ENCODE measurements at places on chromosomes 11 and 22. TPM values are rescaled to one million over a fixed set of nuclear protein-coding genes. Genes with fewer than 3 reads are reported as not detected.

- H3K27ac ChIP-seq, result peak overlapping the region; percentile 29
- H3K4me1 ChIP-seq, result peaks cover 81% of the 10 kb centered on the region
- H3K4me3 ChIP-seq, result no peak overlapping the region
- DNase-seq, result no peak
- no peaks in the 10 kb centered on the region for H3K36me3 ChIP-seq
These were observed 14.5 kb downstream of the USP2 start for GRCh38 chr11:119366690-119367620.

- no peak overlapping the region for H3K4me3 ChIP-seq
- no peaks in the 10 kb centered on the region for H3K36me3 ChIP-seq
- DNase-seq, result no peak
- H3K27me3 ChIP-seq, result peaks cover 6% of the 10 kb centered on the region
- H3K27ac ChIP-seq, result no peak overlapping the region
- H3K4me1 ChIP-seq, result no peaks in the 10 kb centered on the region
These were observed 799.4 kb upstream of the TENM4 start for GRCh38 chr11:80240245-80240644.

NAALADL1 gene
- total RNA-seq, result 1.5 TPM

LUZP2 gene
- total RNA-seq, result 4.3 TPM

GGT1 gene
- 17.5 TPM for total RNA-seq

Data from mesothelial cell of epicardium (in vitro differentiated cells).